Stimulated activated CD8-positive, alpha-beta memory T cell treated with anti-CD3 and anti-CD28 coated beads, Interleukin-15, amount 100 ng/mL, for 24 hours (primary cell): ENCODE measurements at places on chromosomes 1 and 21.

- DNase-seq = no peak
These were observed 11.8 kb upstream of the DENND1B start for GRCh38 chr1:197787056-197787455.

DNA sequence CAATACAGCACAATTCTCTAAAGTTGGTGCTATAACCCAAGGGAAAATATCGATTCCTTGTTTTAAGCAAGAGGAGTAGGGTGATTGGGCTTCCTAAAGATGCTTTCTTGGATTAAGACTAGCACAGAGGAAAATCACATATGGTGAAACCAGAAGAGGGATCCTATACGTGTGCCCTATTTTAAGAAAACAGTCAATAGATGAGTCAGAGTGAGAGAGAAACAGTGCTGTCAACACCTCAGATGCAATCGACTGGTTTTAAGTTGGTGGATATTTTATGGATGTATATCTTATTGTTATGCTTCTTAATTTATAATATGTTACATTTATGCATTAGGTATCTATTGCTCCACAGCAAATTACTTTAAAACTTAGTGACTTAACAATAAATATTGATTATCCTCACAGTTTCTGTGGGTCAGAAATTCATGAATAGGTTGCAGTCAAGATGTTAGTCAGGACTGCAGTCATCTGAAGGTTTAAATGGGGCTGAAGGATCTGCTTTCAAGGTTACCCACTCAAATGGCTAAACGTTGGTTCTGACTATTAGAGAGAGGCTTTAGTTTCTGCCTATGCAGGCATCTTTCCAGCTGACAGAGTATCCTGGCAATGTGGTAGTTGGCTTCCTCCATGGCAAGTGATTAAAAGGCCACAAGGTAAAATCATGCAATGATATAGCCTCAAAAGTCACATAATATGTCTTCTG, 61.6 kb upstream of the DEPDC1 start:
- no peak for DNase-seq

GRCh38 chr1:89657886-89658285, 25.0 kb downstream of the LRRC8C start:
- DNase-seq = no peak

DNA sequence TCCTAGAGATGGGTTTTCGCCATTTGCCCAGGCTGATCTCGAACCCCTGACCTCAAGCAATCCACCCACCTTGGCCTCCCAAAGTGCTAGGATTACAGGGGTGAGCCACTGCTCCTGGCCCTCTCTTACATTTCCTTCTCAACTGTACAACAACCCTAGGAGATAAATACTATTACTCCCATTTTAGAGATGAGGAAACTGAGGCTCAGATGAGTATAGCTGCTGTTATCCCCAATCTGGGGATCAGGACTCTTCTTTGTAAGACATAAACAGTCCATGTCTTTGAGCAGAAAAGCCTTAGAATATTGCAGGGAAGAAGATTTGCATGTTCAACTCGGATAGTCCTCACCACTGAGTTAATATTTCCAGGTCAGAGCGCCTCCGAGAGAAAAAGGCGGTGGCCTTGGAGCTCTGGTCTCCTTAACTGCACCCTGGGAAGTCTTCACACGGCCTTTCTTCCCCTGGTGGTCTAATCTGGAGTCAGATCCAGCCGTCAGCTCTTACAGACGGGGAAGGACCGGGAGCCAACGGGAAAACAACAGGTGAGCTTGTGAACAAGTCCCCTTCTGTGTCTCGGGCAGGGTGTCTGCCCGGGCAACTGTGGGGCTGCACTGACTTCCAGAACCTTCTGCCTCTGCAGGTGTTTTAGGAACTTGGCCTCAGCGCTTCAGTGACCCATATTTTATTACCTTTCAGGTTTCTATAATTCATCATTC, 5.9 kb upstream of the OLIG1 start:
- DNase-seq = no peak

DNA sequence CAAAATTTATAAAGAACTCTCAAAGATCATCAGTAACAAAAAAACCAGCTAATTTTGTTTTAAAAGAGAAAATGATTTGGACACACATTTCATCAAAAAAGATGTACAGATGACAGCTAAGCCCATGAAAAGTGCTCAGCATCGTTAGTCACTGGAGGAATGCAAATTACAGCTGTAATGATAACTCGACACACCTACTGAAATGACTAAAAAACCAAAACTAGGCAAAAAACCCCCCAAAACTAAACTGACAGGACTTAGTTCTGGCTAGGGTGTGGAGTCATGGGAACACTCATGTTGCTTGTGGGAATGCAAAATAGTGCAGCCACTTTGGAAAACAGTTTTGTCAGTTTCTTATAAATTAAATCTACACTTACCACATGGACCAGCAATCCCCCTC, 59.5 kb downstream of the CNIH3 start:
- no peak for DNase-seq

DNA sequence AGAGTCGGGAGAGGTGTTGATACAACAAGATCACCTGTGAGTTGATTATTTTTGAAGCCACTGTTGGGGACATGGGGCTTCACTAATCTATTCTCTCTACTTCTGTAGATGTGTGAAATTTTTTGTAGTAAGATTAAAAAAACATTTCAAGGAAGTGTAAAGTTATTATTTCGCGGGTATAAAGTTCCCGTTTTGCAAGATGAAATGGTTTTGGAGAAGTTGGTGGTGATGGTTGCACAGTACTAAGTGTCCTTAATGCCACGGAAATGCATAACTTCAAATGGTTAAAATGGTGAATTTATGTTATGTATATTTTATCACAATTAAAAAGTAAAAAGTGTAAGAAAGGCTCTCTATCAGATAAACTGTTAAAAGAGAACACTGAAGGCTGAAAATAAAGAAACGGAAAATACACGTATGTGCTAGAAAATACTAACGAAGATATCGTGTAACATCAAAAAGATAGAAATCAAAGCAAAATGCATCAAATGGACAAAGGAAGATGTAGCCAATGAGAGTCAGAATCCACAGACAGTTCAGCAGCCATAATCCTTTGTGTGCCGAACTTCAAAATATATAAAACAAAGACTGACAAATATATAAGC, 2.9 kb upstream of the ITGB2 start:
- DNase-seq = no peak

DNA sequence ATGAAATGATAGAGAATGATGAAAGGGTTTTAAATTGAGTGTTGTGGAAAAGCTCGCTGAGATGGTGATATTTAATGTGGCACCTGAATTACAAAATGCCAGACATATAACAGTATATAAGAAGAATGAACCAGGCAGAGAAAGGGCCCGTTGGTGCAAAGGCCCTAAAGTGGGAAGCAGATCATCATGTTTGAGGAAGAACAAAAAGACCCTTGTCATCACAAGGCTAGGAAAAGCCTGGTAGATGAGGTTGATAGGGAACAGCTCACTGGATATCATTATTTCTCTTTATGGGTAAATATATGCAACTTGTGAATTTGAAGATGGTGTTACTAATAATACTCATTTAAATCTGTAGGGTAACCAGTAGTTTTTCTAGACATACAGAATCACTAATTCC, 11.0 kb downstream of the RAP1A start:
- DNase-seq = no peak

DNA sequence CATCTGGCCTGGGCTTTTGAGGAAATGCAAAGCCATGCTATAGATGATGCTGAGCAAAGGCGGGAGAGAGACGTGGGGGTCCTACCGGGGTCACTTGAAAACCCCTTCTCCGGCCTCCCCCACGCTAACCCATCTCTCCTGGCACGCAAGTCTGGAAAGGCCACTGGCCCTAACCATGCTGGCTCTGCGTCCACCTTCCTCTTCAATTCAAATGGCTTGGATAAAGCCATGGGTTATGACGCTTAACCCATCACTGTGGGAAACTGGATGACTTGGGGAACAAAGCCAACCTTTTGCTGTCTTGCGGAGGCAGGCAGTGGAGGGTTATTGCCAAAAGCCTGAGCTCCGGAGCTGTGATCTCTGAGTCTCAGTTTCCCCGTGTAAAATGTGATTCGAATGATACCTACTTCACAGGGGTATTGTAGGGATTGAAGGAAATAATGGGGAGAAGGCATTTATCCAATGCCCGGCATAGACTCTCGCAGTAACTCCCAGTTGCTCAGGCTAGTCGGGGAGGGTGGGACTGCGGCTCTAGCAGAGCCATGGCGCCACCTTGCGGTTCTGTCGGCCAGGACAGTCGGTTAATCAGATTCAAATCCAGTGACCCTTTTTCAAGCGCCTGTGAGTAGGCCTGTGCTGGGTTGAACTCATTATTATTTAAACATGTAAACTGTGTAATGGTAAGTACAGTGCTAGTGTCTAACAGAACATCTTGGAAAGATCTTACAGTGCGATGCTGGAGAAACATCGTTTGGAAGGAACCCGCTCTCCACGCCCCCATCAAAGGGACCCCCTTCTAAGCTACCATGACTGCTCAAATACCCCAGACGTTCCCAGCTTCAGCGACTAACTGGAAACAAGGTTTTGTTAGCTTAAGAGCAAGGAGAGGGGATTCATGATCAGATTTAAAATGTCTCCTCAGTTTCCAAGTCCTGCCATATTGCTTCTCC, 20.3 kb downstream of the NEK2 start:
- peak; percentile 65 for DNase-seq

- no peak for DNase-seq
These were observed 559.8 kb upstream of the USP24 start for GRCh38 chr1:55775007-55775406.
